Vagina (tissue), 2 donors: ENCODE measurements at places on chromosomes 16 and 17.

DNA sequence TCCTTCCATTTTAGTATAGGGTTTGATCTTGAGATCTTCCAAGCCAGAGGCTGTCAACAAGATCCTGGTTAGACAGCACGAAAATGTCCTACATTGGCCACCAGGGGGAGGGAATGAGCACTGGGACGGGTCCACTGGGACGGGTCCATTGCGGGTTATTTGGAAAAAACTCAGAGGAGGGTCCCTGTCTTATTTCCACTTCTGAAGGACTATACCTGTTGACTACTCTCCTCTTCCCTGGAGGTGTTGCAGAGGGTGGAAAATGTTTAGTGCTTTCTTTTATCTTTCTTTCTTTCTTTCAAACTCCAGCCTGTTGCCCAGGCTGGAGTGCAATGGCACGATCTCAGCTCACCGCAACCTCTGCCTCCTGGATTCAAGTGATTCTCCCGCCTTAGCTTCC is 2.5 kb downstream of the TTLL6 start:
- no peak for DNase-seq

- DNase-seq = no peak
Observed at GRCh38 chr17:57253362-57254065, 2.8 kb upstream of the MSI2 start.

DNA sequence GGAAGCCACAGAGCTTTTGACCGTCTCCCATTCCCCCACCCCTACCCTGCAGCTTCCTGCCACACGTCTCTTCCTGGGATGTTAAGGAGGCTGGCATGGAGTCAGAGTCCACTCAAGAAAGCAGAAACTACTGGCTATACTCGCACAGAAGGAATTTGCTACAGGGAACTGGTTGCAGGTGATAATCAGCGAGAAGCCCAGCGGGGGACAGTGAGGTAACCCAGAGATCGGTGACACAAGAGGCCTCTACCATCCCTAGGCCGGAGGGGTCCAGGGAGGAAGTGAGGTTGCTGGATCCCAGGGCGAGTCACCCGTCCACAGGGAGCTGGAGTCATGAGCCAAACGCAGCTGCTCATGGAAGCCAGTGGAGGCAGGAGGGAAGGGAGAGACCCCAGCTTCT is 93.7 kb downstream of the SDK2 start:
- no peak for DNase-seq

- DNase-seq = no peak
Observed at GRCh38 chr17:36529121-36529520, 5.5 kb downstream of the MYO19 start.

DNA sequence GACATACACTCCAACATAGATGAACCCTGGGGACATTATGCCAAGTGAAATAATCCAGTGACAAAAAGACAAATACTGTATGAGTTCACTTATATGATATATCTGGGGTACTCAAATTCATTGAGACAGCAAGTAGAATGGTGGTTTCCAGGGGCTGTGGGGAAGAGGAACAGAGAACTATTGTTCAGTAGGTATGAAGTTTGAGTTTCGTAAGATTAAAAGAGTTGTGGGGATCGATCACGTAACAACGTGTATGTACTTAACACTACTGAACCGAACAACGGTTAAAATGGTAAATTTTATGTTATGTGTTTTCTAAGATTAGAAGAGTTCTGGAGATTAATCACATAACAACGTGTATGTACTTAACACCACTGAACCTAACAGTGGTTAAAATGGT is 100.8 kb downstream of the HS3ST3A1 start:
- no peak for DNase-seq

- DNase-seq = no peak
Observed at GRCh38 chr16:52597772-52598483, 51.0 kb upstream of the TOX3 start.

DNA sequence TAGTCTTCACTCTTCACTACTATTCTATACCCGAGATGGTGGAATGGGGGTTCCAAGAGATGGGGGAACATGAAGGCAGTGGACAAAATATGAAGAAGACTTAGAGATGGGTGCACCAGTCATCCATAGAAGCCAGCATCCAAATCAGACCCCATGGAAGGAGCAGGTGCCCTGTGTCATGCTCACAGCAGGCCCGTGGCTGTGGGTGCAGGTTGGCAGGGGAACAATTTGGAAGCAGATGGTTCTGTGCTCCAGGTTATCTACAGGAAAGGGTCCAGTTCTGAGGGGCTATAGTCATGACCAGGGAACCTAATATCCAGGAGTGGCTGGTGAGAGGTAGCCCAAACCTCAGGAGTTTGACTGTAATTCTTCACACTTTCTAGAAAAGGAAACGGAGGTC is 9.6 kb upstream of the LPCAT2 start:
- no peak for DNase-seq

DNA sequence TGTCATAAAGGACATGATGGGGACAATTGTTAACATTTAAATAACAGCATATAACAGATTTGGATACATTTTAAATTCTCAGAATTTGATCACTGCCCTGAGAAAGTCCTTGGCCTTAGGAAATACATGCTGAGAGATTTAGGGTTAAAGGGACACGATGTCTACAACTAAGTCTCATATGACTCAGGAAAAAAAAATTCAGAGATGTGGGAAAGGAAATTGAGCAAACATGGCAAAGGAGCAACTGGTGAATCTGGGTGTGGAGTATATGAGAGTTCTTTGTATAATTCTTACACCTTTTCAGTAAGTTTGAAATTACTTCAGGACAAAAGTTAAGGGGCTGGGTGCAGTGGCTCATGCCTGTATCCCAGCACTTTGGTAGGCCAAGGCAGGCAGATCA is 18.2 kb downstream of the MPP3 start:
- DNase-seq = no peak
